ENCODE measurements at places on chromosomes 3 and 15.

GRCh38 chr3:157310329-157311052 lies 126.2 kb upstream of the PTX3 start:
- no peak for DNase-seq

- DNase-seq: no peak
These were observed 148.5 kb downstream of the DUT start for GRCh38 chr15:48479751-48480150.

- no peak for DNase-seq
These were observed 166.9 kb upstream of the ROBO2 start for GRCh38 chr3:76872999-76873398.

- no peak for DNase-seq
These were observed 86.2 kb upstream of the PIAS1 start for GRCh38 chr15:67967871-67968431.

- DNase-seq: no peak
These were observed 200.9 kb upstream of the ZPLD1 start for GRCh38 chr3:102233881-102234280.

DNA sequence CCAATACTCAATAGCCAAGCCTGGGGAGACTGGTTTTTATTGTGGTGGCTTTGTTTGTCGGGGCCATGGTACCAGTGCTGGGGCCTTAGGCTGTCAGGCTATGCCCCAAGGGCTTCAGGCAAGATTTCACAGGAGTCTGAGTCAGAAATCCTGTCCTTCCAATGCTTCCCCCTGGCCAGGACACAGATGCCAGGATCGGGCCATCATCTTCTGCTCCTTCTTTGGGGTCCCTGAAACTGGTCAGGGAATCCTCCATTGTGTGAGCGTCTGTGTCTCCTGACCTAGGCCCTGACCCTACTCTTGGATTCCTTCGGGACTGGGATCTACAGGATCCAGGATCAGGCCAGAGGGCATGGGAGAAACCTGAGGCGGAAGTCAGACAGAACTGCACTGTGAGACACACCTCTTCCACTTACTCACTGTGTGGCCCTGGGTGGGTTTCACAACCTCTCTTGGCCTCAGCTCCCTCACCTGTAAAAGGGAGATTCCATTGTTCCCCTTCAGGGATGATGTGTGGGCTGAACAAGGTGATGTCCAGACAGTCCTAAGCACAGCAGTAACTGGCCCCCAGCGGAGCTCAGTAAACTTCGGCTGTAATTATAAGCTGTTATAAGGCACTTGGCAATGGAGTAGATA lies 292.7 kb downstream of the UACA start:
- DNase-seq: no peak

- DNase-seq: no peak
These were observed 34.9 kb upstream of the GABRB3 start for GRCh38 chr15:26807517-26808427.

DNA sequence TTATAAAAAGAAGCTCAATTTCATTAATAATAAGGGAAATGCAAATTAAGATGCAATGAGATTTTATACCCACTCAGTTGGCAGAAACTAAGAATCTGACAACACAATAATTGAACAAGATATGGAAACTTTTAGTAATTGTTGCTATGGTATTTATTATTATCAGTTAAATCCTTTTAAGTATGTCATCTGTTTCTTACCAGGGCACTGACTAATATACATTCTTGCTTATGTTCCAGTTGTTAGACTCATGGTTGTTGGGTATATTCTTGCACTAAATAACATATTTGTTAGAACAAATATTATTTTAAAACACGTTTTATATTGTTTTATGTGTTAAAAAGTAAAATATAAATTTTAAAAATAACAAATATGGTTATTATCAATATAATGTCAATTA lies 690.3 kb downstream of the MECOM start:
- DNase-seq: no peak

DNA sequence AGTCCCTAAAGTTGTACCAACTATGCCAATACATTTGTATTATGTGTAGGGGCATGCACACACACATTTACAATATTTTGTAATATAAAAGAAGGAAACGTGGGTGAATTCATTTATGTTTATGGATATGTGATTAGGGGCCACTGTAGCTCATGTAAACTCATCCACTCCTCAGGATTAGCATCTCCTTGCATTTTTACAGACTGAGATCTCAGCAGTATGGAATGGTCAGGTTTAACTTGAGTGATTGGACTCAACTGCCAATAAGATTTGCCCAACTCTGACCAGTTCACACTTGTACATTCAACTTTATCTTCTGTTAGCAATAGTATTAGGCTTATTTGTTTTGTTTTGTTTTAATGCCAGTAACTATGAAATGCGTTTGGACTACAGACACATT lies 36.5 kb downstream of the PSMD6 start:
- no peak for DNase-seq

DNA sequence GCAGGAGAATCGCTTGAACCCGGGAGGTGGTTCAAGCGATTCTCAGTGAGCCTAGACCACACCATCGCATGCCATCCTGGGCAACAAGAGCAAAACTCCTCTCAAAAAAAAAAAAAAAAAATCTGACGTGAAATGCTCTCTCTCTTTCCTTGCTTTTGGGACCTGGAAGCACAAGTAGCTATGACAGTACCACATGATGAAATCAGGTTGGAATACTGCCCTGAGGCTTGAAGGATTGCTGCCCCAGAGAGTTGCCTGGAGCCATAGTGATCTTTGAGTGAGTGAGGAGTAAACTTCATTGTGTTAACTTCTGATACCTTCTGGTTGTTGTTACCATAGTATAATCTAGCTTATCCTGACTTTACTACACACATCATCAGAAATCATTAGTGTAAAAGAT lies 23.3 kb downstream of the AKAP13 start:
- DNase-seq: no peak

- DNase-seq: no peak
These were observed 125.0 kb downstream of the TFG start for GRCh38 chr3:100834332-100834731.

DNA sequence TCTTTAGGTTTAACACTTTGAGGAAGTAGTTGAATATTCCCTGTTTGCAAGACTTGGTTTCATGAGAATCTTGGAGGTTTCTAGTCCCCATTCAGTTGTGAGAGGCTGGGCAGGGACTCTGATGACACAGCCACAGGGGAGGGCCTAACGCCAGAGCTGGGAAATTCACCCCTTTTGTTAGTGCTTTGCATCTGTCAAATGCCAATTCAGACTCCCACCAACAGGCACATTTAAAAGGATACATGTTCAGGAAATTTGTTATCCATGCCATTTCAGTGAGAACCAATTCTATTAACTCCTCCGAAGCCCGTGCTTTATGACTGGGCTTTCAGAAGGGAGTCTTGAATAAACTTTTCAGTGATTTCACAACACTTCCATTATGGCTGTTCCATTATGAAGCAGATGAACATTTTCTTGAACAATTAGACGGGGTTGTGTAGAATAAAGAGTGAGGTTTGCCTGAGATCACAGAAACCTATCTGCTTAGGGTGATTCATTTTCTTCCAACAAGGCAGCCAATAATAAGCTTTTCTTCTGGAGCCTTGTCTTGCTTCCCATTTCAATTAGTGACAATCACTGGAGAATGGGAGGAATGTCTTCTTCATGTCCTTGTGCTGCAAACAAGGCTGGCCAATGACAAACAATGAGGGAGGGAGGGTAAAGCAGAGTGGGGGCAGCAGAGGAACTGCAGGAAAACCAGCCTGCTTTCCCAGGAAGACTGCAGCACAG lies 90.6 kb downstream of the SOX14 start:
- no peak for DNase-seq

GRCh38 chr15:71411538-71412482 lies 296.5 kb downstream of the THSD4 start:
- DNase-seq: no peak

GRCh38 chr15:101455291-101456025 lies 34.0 kb downstream of the PCSK6 start:
- no peak for DNase-seq

DNA sequence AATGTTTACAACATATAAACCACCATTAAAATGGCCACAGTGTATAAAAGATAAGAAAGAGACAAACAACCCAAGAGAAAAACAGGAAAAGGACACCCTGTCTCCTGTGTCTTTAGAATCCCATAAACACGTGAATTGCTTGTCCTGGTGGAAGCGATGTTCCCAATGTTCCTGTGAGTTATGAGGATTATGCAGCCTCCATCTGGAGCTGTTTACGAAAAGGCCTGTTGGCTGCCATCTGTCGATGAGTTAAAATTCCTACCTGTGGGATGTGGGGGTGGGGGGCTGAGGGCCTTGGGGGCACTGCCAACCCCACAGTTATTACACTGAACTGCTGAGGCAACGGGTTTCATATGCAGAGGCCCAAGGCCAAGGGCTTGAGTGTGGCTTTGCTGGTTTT lies 13.6 kb downstream of the NISCH start:
- DNase-seq: no peak

- DNase-seq: no peak
These were observed 243.4 kb upstream of the ATP10A start for GRCh38 chr15:26106556-26106955.

DNA sequence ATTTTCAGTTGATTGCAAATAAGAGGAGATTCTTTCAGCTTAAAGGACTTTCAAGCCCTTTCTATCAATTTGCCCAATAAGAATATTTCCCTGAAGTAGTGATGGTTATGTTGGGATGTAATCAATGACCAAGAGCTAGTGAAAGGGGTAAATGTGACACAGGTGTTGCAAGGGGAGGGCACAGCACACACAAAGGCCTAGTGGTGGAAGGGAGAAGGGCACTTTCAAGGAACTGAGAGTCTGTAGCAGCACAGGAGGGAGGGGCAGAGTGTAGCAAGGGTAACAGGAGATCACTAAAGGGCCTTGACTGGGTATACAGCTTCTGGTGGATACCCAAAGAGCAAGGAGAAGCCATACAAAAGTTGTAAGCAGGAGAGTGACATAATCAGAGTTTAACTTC lies 217.8 kb upstream of the ARHGEF26 start:
- DNase-seq: no peak

- DNase-seq: no peak
These were observed 13.6 kb downstream of the LRRC2 start for GRCh38 chr3:46552538-46552937.

GRCh38 chr3:107523539-107524325 lies 970 bp downstream of the BBX start:
- no peak for DNase-seq

DNA sequence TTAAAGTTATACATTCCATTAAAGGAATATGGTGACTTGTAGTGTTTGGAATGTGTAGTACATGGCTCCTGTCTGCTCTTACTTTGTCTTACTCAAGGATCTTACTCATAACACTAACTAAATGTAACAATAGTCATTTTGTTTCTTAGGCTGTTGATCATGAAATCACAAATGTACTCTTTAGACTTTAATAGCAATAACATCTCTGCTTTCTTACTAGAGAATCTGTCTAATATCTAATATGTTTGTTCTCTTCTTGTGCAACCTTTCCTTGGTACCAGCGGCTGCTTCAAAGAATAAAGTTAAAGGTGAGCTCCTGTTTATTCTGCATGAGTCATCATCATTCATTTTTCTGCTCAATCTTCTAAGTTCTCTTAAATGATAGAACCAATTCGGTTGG lies 767.5 kb downstream of the CADM2 start:
- no peak for DNase-seq

- no peak for DNase-seq
These were observed 8.7 kb upstream of the ZNF774 start for GRCh38 chr15:90343302-90343790.

DNA sequence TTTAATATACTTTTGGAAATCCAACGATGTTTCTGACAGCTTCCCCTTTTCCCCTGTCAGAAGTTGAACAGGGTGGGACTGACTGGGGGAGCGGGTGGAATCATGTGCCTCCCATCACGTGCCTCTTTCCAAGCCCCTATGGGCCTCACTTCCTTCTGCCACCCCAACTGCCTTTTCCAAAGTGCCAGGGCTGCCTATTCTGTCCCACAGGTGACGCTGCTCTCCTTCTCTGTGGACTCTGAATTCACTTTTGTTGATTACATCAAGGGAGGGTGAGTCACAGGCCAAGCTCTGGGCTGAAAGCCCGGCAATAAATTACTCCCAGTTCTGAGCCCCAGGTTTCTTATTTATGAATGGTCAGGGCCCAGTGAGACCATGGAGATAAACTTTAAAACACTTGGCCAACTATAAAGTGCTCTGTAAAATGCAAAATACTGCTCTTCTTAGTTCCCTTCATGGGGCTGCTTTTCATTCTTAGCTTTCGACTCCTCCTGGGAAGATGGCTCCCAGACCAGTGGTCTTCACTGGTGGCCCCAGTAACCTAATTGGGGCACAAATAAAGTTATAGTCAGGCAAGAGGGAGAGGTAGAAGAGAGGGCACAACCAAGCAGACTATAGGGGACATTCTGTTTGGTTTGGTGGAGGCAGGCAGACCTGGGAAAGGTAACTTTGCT lies 12.3 kb downstream of the CPNE9 start:
- peak; percentile 91 for DNase-seq

- no peak for DNase-seq
These were observed 977.5 kb downstream of the NAALADL2 start for GRCh38 chr3:175836617-175837016.

DNA sequence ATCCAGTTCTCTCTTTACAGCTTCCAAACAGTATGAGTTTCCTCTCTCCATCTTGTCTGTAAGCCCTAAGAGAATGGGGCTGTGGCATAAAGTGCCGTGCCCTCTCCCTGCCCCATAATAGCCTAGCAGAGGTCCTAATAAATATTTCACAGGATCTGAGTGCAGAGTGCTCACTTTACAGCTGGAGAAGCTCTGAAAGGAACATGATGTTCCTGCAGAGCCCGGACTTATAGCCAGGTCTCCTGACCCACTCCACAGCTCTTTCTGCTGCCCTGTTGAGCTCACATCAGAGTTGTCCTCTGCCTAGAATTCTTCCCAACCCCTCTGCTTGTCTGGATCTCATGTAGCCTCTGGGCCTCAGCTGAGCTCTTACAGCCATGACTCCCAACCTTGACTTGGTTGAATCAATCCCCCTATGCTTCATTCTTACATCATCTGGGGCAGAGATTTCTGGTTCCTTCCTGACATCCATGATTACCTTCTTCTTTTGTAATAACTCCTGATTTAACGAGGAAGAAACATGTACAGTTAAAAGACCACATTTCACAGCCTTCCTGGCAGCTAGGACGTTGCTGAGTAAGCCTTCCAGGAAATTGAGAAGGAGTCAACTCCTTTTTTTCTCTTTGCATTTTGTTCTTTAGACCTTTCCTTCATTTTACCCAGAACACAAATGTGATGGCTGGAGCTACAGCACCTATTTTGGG lies 135.3 kb downstream of the RPLP1 start:
- no peak for DNase-seq

DNA sequence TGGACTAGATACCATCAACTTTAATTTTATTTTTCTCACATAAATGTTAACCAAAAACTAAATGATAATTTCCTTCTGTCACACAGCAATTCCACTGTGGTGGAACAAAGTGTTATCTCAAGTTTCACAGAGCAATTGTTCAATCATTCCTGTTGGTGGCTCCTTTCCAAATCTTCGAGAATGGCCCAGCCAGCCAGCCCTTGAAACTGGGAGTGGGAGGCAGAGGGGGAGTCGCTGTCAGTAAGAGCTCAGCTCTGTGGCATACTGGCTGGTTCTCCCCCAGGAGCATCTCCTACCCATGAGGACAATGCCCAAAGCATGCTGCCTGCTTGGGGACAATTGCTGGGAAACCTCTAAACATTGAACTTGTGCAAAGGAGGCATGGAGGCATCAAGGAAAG lies 47.7 kb downstream of the MECOM start:
- no peak for DNase-seq

Data from amniotic stem cell (primary cell).